Nephron progenitor cell (in vitro differentiated cells): ENCODE measurements at places on chromosomes 11 and 22.

- DNase-seq: peak; percentile 8
Observed at GRCh38 chr11:31340903-31341572, 28.5 kb downstream of the DCDC1 start.

- no peak for DNase-seq
Observed at GRCh38 chr22:44603767-44604166, 98.2 kb upstream of the PRR5 start.

GRCh38 chr11:369336-370018 is at the start of gene B4GALNT4:
Gene B4GALNT4 (plus strand): TSS chr11:369499. CDS start chr11:369804, 305 bp downstream.
- DNase-seq: peak; percentile 75

DNA sequence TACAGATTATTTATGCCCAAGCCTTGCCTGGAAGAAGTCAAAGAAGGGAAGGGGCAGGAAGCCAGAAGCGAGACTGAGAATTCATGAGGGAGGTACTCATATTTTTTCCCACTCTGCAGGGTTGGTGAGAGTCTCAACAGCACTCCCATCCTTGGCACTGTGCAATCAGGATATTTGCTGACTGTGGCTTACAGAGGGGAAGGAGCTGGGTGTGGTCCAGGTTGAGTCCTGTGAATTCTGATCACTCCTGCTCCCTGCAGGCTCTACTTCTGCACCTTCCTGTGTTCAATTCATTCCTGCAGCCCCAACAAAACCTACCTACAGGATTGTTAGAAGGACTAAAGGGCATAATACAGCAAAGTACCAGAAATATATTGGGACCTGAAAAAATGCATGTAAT is 530.5 kb downstream of the INSC start:
- no peak for DNase-seq

DNA sequence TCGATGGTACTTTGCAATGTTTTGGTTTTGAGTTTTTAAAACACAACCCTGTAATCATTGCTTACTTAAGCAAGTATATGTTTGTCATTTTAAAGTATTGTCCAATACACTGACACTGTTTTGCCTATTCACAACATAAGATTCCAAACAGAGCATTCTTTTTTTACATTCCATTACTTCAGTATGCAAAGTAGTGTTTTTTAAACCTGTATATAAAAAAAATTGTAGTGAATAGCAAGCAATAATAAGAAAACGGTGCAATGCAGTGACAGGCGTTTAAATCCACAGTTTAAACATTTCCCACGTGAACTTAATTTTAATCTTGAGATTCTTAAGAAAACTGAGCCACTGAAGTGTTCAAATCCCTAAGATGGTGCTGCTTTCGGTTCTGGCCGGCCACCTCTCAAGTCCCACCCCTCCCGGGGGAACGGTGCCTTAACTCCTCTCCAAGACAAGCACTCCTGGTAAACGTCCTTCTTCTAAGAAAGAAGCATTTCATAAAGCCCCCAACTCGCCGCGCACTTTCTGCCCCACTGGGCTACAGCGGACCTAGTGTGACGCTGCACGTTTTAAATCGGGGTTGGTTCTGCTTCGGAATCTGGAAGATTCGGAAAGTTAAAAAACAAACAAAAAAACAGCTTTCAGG is 2.9 kb downstream of the PGR start:
- peak; percentile 38 for DNase-seq

DNA sequence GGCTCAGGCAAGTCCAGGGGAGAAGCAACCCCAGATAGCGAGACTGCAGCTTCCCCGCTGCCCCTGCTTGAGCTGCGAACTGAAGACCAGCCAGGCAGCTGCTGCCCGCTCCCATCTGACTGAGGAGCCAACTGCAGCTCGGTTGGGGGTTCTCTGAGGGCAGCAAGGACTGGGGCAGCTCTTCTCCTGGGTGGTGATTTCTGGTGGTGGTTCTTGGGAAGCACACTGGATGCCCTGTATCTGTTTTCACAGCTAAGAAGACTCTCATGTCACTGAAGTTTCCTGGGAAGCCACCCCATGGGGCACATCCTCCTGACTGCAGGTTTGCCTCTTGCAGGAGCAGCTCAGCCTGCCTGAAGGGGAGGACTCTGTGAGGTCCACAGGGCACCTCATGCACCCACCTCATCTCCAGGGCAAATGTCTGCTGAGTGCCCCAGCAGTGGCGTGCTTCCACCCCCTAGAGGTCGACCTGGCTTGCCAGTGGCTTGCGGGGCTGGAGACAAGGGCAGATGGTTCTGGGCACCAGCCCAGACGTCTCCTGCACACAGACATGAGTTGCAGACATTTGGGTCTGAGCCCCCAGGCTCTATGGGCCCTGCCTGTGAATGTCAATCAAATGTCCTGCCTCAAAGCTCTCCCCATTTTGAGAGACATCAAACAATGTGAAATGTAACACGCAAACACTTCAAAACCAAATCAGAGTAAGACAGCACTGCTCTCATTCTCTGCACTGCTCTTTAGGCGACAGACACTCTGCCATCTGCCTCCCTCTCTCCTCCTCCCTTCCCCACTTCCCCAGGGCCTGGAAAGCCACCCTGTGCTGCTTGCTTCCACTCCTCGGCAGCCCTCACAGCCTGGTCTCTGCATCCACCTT is 800.9 kb downstream of the BRD1 start:
- no peak for DNase-seq

GRCh38 chr11:104098555-104098954 is 62.1 kb downstream of the DDI1 start:
- DNase-seq: no peak

DNA sequence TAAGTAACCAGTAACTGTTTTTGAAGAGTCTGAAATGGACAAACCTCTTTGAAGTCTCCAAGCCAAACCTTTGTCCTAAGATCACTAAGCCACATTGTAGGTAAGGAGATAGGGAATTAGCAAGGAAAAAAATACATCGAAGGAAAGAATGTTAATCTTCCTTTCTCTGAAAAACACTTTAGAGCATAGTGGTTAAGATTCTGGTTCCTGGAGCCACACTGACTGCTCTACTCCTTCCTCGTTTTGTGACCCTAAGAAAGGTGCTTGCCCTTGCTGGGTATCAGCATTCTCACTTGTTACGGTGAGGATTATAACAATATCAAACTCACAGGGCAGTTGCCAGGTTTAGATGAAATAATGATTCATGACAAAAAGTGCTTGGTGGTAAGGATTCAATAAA is 104.0 kb downstream of the SIK3 start:
- DNase-seq: no peak

- peak; percentile 15 for DNase-seq
Observed at GRCh38 chr11:129280027-129280811, 88.1 kb upstream of the ARHGAP32 start.

DNA sequence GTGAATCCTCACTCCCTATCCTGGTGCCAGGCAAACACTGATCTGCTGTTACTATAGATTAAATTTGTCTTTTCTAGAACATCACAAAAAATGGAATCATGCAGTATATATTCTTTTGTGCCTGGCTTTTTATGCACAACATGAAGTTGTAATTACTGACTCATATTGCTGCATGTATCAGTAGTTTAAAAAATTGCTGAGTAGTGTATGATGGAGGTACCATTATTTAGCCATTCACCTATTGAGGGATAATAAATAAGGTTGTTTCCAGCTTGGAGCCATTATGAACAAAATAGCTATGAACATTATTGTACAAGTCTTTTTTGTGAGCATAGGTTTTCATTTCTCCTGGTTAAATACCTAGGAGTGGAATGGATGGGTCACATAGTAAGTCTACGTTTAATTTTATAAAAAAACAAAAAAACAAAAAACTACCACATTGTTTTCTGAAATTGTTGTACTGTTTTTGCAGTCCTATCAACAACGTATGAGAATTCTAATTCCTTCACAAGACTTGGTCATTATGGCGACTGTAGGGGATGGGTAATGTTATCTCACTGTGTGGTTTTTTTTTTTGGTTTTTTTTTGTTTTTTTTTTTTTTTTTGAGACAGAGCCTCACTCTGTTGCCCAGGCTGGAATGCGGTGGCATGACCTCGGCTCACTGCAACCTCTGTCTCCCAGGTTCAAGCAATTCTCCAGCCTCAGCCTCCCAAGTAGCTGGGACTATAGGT is 111.6 kb downstream of the USP35 start:
- DNase-seq: no peak
